Skeletal muscle cell (primary cell): ENCODE measurements at places on chromosomes 2 and 18.

- no peak for DNase-seq
These were observed 98.9 kb downstream of the RTP5 start for GRCh38 chr2:241968417-241968816.

DNA sequence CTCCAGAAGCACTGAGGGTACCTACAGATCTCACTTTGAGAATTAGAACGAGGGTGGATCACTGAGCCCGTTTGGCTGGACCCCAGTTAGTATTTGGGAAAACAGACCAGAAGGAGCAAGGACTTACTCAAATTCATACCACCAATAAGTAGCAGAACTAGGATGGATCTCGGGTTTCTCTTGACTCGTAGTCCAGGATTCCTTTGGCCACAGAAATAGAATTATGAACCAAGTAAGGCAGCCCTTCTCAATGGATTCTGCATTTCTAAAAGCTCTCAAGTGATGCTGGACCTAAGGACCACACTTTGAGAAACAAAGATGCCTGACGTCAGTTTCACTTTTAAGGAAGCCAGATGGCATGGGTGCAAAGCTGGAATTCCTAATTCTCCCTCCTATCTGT is 153.0 kb downstream of the KLHL29 start:
- DNase-seq = no peak

GRCh38 chr2:20381457-20381856 is 30.8 kb upstream of the PUM2 start:
- peak; percentile 70 for DNase-seq

GRCh38 chr2:127811397-127812321 is 688 bp upstream of the WDR33 start:
- no peak for DNase-seq

- DNase-seq = peak; percentile 34
These were observed 797.8 kb downstream of the CCDC85A start for GRCh38 chr2:56981554-56981953.

- DNase-seq = no peak
These were observed 207.2 kb downstream of the GBX2 start for GRCh38 chr2:235960716-235961640.

- DNase-seq = peak; percentile 63
These were observed 611.7 kb upstream of the NETO1 start for GRCh38 chr18:73479477-73479876.

- DNase-seq = peak; percentile 40
These were observed 45.6 kb downstream of the REL start for GRCh38 chr2:60926741-60927552.

GRCh38 chr2:230600285-230600684 is 112.4 kb upstream of the CAB39 start:
- no peak for DNase-seq

- DNase-seq = no peak
These were observed 128.3 kb upstream of the HS6ST1 start for GRCh38 chr2:128446874-128447537.

DNA sequence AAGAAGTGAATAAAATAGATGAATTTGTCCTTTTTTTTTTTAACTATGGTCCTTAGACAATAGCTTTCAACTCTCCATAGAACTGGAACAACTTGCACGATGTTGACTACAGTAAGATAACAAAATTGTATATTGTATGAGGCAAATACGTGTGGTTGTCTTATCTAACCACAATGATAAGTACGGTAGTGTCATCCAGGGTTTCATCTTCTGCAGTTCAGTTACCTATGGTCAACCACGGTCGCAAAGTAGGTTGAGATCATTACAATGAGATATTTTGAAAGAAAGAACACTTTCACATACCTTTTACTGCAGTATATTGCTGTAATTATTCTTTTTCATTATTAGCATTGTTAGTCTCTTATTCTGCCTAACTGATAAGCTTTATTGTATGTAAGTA is 295.2 kb downstream of the PARD3B start:
- no peak for DNase-seq

- no peak for DNase-seq
These were observed 124.1 kb upstream of the XIRP2 start for GRCh38 chr2:166764216-166764615.

DNA sequence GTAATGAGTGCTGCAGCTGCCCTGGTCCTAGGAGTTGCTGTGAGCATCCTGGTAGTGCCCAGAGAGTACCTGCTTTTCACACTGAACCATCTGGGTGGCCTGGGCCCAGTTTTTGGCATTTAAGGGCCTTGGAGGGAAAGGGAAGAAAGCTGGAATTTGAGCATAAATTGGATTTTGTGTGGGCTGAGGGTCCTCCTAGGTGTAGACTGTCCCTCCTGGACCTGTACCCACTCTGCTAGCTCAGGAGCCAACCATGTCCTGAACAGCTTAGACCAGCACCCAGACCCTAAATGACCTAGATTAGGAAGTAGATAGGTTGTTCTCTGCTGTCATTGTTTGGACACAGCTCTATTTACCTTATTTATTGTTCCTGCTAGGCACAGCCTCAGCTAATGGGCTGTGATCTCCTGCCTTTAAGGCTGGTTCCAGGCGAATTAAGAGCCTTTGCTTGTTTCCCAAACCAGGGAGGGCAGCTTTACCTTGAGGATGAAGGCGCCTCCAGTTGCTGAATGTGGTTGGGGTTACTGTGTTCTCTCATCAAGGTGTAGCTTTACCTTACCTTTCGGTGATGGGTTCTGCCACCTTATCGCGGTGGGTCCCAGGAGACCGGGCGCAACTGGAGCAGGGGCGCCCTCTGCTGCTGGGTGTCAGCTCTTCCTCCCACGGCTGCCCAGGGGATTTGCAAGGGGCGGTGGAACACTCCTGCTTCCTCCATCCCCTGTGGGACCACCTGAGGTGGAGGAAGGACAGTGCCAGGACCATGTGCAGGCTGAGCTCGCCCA is 34.4 kb downstream of the ITGA6 start:
- DNase-seq = no peak

DNA sequence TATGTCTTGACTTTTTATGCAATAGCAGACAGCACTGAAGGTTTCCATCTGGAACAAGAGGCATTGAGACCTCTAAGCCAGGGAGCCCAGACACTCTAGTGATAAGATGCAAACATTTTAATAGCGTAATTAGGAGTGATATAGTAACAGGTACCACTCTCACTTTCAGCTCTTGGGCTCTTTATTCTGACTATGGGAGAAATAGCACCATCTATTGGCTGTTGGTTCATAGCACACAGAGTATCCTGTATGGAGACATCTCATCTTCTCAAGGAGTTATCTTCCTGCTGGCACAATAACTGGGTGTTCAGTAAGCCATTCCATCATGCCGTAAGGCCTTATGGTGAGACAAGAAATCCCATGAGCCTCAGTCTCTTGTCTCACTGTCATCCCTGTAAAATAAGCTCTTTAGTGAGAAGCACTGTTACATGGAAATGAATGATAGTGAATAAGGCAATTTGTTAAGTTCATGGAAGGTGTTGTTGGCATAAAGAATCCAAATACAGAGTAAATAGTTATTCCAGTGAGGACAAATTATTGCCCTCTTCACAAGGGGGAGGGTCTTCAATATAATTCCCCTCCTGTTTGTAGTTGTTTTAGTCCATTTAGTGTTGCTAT is 48.3 kb downstream of the THUMPD2 start:
- DNase-seq = no peak

DNA sequence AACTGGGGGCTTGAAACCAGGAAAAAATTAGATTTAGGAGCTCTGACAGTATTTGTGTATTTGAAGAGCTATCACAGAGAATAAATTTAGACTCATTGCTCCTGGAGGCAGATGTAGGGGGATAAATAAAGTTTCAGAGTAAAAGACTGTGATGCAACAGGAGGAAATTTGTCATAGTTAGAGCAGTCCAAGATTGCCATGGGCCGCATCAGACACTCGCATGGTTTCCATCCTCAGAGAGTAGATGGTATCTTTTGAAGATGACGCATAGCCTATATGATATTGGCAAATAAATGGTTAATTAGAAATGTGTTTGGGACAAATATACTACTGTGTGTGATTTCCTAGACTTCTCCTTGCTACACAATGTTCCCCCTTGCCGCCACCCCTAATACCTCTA is 170.5 kb downstream of the FTCDNL1 start:
- no peak for DNase-seq
